A549 treated with ZK216348 at 1 μM for 4 hours (cell line): ENCODE measurements at places on chromosomes 3 and 15. TPM values are rescaled to one million over a fixed set of nuclear protein-coding genes. Genes with fewer than 3 reads are reported as not detected.

The NR2E3 gene
- 0.20 to 0.23 TPM in 2 of 5 replicates, not detected in the others for total RNA-seq

The CCDC12 gene
- total RNA-seq: 56.7 to 122 TPM (median 59.8 TPM) in 5 replicates

The LARP6 gene
- 51.9 to 82.2 TPM (median 81.1 TPM) in 5 replicates for total RNA-seq

The NR1I2 gene
- total RNA-seq: not detected in 5 replicates

The SNX22 gene
- 0.59 to 1.1 TPM (median 0.78 TPM) in 5 replicates for total RNA-seq

The PIK3CB gene
- 14.4 to 20.9 TPM (median 17.4 TPM) in 5 replicates for total RNA-seq

The CNTN6 gene
- total RNA-seq: not detected in 5 replicates

The GORASP1 gene
- 24.0 to 39.8 TPM (median 32.8 TPM) in 5 replicates for total RNA-seq

The VGLL3 gene
- total RNA-seq: 4.4 to 15.5 TPM (median 8.1 TPM) in 5 replicates

The CHST14 gene
- 13.0 to 21.4 TPM (median 18.1 TPM) in 5 replicates for total RNA-seq

The SPINT1 gene
- total RNA-seq: 0.66 to 1.5 TPM (median 1.1 TPM) in 5 replicates

The SLC4A7 gene
- 10.8 to 21.2 TPM (median 17.0 TPM) in 5 replicates for total RNA-seq

The KCNAB1 gene
- not detected in 5 replicates for total RNA-seq
